ENCODE measurements at places on chromosomes 2 and 18.

GRCh38 chr2:70790136-70790828, at the start of gene FIGLA:
FIGLA (minus strand) TSS chr2:70790643; CDS start chr2:70790638, 5 bp downstream.
- DNase-seq, result no peak

GRCh38 chr2:165573534-165574461, 104.3 kb downstream of the CSRNP3 start:
- peak; percentile 16 for DNase-seq

GRCh38 chr2:109264595-109265328, 135.8 kb downstream of the SH3RF3 start:
- DNase-seq, result no peak

GRCh38 chr2:127535422-127535901, at the start of gene MYO7B:
MYO7B (plus strand) TSS chr2:127535683; CDS start chr2:127559723, 24,040 bp downstream.
- DNase-seq, result no peak

GRCh38 chr2:111995148-111995547, 59.9 kb upstream of the TMEM87B start:
- no peak for DNase-seq

GRCh38 chr2:32495139-32495538, 132.7 kb upstream of the TTC27 start:
- peak; percentile 19 for DNase-seq

GRCh38 chr2:40915651-40916050, 463.8 kb upstream of the SLC8A1 start:
- DNase-seq, result no peak

DNA sequence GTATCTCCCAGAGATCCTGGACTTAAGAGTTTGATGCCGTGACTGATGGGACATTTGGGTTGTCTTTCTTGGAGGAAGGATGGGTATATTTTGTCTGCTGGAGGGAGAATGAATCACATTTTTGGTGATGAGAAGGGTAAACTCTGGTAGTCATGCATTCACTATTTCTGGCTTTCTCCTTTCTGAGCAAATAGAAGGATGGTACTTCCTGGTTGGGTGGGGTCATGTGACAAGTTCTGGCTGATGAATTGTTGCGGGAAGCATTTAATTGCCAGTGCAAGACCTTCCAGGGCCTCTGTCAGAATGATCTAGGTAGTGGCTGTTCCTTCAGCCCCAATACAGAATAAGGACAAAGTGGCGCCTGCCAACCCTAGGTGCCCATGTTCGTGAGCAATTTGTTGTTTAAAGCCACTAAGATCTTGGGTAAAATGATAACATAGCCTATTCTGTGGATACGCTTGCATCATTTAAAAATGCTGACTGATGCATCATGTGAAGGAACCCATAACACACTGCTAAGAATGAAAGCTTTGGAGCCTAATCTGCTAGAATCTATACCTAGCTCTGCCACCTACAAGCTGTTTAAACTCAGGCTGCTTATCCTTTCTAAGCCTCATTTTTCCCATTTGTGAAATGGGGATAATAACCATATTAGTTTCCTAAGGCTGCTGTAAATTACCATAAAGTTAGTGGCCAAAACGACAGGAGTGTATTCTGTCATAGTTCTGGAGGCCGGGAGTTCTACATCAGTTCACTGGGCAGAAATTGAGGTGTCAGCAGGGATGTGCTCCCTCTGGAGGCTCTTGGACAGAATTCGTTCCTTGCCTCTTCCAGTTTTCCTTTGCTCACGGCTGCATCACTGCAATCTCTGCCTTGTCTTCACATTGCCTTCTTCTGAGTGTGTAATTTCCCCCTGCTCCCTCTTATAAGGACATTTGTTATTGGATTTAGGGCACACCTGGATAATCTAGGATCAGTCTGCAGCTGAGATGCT, 281.3 kb downstream of the AGPS start:
- DNase-seq, result no peak

GRCh38 chr2:19797871-19798270, 103.9 kb downstream of the TTC32 start:
- DNase-seq, result no peak

- no peak for DNase-seq
Observed at GRCh38 chr2:226435146-226435545, 364.5 kb downstream of the IRS1 start.

- DNase-seq, result no peak
Observed at GRCh38 chr18:78915446-78916008, 64.1 kb upstream of the SALL3 start.

DNA sequence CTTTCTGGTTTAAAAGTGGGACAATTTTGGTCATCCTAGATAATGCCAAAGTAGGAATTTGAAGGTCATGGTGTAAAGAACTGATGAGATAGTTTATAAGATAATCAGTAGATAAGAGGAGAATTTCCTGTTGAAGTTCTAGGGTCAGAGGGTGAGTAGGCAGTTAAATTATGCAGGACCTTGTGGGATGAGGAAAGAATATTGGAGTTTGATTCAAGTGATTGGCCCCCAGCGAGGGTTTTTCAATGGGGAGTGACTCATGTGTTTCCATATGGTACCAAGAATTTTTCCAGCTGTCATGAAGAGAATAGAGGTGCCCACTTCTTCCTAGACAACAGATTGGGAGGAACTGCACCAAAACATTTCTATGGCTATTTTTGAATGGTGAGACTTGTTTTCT, 940.2 kb upstream of the ZEB2 start:
- no peak for DNase-seq

DNA sequence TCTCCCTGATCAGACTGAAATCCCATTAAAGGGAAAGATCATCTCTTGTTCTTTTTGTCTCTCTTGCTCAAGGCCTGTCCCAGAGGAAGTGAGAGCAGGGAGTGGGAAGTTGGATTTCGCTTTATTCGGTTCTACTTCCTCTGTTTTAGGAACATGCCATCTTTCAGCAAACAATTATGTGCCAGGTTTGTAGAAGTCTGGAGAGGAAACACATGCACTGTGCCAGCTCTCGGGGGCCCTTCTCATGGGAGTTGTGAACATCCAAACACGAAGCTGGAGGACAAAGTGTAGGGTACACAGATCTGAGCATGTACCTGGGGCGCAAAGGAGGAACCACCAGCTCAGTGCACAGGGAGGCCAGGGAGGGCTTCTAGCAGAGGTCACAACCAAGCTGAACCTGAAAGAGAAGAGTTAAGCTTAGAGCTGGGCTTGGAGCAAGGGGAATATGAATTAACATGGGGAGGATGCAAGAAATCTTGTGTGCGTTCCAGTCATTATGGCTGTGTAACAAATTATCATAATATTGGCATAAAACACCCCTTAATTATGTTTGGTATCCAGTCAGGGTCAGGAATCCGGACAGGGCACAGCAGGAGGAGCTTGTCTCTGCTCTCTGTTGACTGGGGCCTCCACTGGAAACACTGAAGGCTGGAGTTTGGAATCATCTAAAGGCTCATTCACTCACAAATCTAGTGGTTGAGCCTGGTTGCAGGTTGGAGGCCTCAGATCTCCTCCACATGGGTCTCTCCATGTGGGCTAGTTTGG, 128.6 kb downstream of the ZFP36L2 start:
- no peak for DNase-seq
